ENCODE measurements at places on chromosomes 4 and X. TPM values are rescaled to one million over a fixed set of nuclear protein-coding genes. Genes with fewer than 3 reads are reported as not detected.

GRCh38 chrX:152642931-152643564, 5.4 kb downstream of the GABRQ start:
- DNase-seq, result no peak

The NHS gene
- 2.6 TPM for total RNA-seq

The HOPX gene
- total RNA-seq, result 4.3 TPM

- DNase-seq, result no peak
Measured at GRCh38 chrX:119694601-119695534, 1.9 kb upstream of the SEPTIN6 start.

DNA sequence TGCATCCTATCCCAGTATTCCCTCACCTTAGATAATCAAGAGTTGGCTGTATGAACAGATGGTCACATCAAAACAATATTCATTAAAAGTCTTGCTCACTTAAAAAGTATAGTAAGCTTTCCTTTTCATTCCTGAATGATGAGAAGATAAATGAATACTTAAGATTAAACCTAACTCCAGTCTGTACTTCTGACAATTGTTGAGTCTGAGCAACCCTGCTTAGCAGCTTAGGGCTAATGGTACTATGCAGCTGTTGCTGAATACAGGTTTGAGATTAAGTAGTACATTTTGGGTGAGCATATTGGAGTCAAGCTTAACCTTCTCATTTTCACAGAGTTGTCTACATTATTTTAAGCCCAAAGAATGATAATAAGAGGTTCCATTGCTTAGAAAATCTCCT, 121.7 kb upstream of the ETNPPL start:
- DNase-seq, result no peak

- DNase-seq, result no peak
Measured at GRCh38 chr4:98326168-98326567, 65.0 kb downstream of the RAP1GDS1 start.

The DUSP21 gene
- not detected for total RNA-seq

DNA sequence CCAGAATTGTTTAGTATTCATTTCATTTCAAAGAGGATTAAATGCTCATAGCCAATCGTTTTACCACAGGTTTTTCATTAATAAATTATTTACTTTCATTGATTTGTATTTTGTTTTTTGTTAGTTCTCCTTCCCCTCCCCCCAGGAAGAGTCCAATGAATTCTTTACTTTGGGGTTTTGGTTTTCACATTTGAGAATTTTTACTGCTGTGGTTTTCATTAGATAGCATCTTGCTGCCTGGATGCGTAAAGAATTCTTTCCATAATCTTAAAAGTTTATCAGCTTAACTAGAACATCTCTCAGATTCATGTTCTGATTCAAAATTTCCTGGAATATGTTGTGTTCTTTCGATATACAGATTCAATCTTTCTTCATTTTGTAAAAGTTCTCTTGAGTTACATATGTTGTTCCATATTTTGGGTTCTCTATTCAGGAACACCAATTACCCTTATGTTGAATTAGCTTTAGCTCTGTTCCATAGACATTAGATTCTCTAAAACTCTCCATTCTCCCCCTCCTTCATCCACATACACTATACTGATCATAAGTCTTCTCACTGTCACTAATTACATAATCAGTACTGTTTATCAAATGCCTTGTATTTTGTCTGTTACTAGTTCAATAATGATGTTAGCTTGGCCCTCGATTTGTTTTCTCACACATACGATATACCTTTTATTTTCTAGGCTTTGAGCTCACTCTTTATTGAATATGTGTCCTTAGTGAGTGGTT, 184.4 kb downstream of the CAMK2D start:
- DNase-seq, result no peak

All from SJSA1 (cell line).